ENCODE measurements at places on chromosomes 5 and 9.

DNA sequence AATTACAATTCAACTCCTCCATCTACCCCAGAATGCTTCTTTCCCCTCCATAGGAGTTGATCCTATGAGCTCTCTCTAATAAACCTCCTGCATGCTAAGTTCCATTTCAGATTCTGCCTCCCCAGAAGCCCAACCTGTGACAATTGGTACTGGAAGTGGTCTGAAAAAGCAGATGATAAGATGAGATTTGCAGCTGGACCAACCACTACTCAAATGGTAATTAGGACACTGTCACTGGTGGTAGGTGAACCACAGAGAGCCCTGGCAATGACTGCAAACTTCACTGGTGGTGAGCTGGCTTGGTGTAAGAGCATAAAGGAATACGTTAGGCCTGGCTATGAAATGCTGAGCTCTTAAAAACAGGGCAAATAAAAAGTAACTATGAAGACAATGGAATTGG lies 112.6 kb downstream of the ESM1 start:
- no peak for DNase-seq

DNA sequence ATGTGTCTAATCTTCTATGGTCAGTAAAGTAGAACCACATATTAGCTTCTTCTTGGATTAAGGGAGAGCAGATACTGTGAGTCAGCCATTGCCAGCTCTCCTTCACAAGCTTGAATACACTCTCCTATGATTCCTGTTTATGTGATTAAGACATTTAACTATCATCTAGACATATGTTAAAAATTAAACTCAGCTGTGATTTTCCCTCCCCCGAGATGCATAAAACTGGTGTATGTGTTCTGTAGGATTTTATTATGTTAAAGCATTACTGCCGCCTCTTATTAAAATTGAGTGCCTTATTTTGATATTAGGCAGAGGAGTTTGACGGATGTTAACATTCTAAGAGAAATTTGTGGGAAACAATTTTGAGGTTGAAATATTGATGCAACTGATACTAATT lies 114.6 kb downstream of the ACTBL2 start:
- peak; percentile 26 for DNase-seq

- DNase-seq, result peak; percentile 61
These were observed 3.1 kb upstream of the VAV2 start for GRCh38 chr9:133995012-133995896.

DNA sequence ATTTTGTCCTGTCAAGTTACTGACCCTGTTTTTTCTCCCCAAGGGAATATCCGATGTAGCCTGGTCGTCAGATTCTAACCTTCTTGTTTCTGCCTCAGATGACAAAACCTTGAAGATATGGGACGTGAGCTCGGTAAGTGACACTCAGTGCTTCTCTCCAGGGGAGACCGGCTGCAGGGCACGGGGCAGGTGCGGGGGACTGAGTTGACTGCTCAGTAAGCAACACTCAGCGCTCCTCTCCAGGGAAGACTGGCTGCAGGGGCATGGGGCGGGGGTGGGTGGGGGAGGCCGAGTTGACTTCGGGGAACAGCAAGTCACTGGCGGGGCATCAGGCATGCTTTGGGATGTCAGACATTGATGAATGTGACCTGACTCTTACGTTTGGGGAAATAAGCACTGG lies 6.0 kb downstream of the WDR5 start:
- DNase-seq, result no peak

DNA sequence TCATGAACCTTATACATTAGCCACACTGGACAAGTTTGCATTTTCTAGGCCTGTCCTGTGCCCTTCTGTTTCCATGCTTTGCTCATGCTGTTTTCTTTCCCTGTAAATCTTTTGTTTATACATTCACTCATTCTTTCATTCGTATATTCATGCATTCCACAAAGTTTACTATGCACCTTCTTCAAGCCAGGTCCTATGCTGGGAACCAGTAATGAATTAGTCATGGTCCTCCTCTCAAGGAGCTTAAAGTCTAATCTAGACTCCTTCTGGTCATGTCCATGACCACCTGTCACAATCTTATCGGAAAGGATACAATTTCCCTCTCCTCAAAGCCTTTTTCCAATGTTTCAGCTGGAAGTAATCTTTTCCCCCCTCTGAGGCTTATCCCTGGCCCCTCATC lies 9.1 kb upstream of the XPA start:
- DNase-seq, result no peak

DNA sequence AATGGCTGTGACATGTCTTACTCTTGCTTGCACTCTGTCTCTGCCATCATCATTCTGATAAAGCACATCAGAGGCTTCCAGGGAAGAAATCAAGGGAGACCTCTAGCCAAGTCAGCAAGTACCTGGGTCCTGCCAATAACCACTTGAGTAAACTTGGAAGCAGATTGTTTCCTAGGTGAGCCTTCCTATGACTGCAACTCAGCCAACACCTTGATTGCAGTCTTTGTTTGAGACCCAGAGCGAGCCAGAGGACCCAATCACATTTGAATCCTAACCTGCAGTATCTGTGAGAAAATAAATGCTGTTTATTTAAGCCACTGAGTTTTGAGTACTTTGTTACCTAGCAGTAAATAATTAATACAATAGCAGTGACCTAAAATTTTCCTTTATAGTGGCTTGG lies 356.8 kb upstream of the CHD1 start:
- no peak for DNase-seq

DNA sequence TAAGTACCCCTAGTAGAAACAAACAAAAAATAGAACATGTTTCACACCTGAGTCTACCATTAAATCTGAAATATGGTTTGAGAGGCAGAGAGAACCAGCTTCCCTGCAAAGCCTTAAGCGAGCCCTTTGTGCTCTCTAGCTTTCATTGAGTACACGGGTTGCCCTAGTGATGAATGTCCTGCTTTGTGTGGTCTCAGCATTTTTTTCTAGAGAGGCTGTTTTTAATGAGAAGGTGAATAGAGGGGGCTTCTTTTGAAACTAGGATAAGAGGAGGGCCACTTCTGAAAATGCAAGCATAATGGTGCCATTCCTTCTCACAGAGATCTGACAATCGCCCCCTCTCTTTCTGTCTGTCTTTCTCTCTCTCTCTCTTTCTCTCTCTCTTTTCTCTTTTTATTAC lies 131.3 kb downstream of the MACIR start:
- DNase-seq, result no peak

Measured in RPMI7951 (cell line).